Hepatic stellate cell (primary cell): ENCODE measurements at places on chromosomes 2 and 18.

- no peak for DNase-seq
Observed at GRCh38 chr18:9285604-9286003, 49.0 kb upstream of the TWSG1 start.

DNA sequence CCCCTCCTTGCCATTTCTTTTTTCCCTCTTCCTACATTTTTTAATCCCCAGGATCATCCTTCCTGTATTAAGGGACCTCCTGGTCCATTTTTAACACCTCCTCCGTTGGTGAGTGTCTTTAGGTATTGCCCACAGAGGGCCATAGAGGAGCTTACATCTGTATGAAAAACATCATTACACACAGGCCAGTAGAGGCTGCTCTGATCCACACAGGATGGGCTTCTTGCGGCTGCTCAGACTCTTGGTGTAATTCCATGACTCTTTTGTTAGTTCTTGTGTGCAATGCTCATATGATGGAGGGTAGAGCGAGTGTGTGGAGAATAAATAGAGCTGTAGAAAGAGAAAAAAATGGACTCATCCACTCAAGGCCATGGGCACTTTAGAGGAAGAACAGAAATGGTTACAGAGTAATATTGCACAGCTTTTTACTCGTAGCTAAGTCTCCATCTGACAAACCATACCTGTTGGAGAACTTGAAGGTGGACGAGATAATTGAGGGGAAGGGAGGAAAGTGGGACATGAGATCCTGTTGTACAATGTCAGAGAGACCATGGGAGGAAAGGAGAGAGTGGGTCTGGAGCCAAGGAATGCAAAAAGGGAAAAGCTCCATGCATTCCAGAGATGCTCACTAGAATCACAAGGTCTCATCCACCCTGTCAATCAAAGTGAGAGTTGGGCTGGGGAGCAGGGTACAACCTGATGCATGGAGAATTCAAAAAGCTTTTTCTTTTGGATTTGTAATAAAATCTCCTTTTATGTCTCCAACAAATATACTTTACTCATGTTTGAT, 129.7 kb upstream of the TNP1 start:
- DNase-seq: peak; percentile 7

- DNase-seq: no peak
Observed at GRCh38 chr18:49371786-49372185, 88.7 kb downstream of the DYM start.

DNA sequence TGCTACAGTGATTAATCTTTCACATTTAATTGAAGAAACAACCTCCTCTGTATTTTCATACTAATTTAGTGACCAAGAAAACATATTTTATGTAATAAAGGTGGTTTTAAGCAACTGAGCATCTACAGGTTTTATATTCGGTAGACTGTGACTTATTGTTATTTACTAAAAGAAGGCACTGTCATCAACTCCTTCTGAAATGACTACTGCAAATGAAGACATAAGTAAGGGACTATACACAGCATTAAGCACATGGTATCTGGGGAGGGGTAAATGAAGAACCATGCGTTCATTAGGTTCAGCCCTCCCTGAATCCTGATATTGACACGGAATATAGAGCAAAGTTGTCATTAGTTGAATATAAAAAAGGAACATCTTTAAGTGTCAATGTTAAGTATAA, 4.3 kb downstream of the CDH20 start:
- no peak for DNase-seq

DNA sequence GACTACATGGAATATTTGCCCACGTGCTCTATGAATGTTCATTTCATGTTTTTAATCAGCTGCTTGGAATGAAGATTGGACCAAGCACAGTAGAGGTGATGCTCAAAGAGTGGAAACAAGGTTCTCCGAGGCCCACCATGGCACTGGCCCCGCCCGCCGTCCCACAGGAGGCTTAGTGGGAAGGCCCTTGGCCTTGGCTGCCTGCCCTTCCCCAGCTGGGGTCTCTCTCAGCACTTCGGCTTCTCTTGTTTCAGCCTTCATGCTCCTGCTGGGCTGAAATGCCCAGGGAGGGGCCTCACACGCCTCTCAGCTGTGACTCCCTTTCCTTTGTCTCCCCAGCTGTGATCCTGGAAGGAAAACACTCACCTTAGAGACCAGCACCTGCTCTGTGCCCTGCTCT, 833.2 kb downstream of the GALR1 start:
- no peak for DNase-seq

DNA sequence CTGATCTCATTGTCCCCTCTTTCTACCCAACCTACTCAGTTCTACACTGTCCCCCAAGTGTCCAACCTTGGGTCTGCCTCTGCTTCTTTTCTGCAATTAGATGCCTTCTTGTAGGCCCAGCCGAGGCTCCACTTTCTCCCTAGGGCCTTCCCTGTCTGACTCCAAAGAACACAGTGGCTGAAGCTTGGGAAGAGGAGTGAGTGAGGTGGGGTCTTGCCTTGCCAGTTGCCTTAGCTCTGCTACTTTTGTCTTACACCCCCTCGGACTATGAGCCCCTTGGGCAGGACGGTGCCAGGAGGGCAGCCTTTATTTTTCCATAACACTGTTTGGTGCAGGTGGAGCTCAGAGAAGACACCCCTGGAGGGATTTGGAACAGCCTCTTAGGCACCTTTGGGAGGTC, 345.1 kb downstream of the CYP26B1 start:
- DNase-seq: no peak

GRCh38 chr2:139122711-139123158, 342.5 kb upstream of the NXPH2 start:
- DNase-seq: no peak

GRCh38 chr18:50151926-50152325, 43.0 kb downstream of the MYO5B start:
- no peak for DNase-seq

- DNase-seq: no peak
Observed at GRCh38 chr2:40540026-40540425, 88.1 kb upstream of the SLC8A1 start.

GRCh38 chr2:202278036-202278760, 12.6 kb downstream of the NOP58 start:
- DNase-seq: peak; percentile 21

- DNase-seq: peak; percentile 72
Observed at GRCh38 chr18:21004726-21005125, 106.9 kb downstream of the ROCK1 start.

DNA sequence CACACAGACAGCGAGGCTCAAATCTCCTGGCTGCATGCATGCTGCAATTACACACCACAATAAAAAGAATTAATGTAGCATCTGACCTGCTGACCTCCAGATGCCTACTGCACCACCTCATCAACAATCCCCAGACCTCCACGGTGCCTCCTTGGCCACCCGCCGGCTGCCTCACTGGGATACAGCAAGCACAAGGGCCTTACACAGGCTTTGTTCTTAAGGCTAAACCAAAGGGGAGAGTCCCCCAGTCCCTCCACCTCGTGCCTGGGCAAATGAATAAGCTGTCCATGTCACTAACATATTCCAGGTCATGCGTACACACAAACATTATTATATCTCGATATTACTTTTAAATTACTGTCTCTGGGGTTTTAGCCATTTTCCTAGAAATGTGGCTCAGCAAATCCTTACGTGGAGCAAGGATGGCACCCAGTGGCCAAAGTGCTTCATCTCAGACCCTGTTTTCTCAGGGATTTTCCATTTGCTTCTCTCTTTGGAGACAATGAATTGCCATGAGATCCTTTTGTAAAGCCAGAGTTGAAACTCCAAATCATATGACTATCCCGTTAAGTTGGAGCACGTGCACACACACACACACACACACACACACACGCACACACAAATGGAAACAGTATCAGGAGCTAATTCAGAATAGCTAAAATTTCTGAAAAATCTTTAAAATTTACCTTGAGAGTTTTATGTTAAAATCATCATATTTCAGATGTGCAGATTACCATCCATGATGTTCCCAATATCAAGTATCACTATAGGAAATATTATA, 313.8 kb downstream of the PDE11A start:
- no peak for DNase-seq

DNA sequence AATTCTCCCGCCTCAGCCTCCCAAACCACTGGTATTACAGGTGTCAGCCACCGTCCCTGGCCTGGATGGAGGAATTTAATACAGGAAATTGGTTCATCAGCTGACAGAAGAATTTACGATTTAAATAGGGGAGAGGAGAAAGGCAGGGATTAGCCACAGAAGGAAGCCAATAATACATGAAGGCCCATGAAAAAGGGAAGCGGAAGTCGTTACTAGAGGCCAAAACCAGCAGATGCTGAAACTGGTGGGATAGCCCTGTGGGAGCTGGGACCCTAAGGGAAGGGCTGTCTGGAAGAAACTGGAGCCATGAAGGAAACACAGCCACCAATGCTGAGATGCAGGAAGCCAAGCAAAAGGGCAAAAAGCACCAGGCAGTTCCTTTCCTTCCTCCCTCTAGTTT, 163.7 kb upstream of the RMP24 start:
- DNase-seq: no peak

GRCh38 chr2:5410991-5411700, 281.0 kb upstream of the SOX11 start:
- no peak for DNase-seq

DNA sequence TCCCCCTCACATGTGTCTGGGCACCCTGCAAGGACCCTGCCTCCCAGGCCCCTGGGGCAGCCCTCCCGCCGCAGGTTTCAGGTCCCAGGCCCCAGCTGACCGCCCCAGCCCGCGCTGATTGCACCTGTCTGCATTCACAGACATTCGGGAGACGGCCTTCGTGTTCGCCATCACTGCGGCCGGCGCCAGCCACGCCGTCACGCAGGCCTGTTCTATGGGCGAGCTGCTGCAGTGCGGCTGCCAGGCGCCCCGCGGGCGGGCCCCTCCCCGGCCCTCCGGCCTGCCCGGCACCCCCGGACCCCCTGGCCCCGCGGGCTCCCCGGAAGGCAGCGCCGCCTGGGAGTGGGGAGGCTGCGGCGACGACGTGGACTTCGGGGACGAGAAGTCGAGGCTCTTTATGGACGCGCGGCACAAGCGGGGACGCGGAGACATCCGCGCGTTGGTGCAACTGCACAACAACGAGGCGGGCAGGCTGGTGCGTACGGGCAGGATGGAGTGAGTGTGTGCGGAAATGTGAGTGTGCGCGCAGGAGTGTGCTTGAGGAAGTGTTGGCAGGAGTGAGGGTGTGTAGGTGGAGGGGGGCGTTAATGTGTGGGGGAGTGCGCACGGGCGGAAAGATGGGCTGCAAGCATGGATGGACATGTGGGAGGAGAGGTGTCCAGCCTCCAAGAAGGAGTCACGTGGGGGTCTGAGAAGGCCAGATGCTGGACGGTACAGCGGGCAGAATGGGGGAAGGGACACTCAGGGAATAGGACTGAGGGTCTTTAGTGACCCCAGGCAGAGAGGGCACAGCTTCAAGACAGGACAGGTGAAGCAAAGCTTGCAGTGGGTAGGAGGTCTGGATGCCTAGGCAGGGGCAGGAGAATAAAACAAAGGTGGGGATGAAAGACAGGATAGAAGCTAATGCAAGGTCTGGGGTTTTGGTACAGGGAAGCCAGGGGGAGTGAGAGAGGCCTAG, 9.0 kb upstream of the WNT10A start:
- DNase-seq: no peak

GRCh38 chr2:100893392-100894104, 73.6 kb downstream of the NPAS2 start:
- peak; percentile 67 for DNase-seq

DNA sequence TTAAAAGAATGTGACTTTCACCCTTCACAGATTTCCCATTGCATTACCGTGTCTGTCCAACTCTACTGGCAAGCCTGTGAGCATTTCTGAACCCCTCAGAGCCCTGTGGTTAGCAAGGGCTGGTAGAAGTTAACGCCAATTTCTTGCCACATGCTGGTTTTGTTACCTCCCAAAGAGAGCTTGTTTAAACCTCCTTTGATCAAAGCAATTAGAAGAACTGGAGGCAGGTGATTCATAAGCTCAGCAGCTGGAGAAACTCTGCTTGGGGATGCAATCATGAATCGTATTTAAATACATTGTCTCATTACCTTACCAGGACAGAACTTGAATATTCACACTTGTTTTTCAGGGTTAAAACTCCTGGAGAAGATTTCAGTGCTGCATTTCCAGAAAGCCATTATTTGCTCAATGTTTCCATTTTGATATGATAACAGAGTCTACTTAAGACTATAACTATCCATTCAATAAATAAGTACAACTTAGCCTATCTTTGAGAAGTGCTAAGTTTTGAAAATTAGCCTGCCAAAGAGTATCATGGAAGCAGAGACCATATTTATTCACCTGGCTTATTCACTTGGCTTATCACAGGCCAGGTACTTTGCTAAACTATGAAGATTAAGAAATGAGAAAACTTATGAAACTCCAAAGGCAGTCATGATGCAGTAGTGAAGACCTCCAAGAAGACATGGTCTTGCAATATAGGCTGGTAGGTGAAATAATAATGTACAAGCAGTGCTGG, 292.8 kb downstream of the INSIG2 start:
- DNase-seq: no peak

GRCh38 chr2:144683107-144683753, 163.3 kb upstream of the ZEB2 start:
- no peak for DNase-seq
